Cardiac fibroblast (primary cell): ENCODE measurements at places on chromosomes 16 and 17.

DNA sequence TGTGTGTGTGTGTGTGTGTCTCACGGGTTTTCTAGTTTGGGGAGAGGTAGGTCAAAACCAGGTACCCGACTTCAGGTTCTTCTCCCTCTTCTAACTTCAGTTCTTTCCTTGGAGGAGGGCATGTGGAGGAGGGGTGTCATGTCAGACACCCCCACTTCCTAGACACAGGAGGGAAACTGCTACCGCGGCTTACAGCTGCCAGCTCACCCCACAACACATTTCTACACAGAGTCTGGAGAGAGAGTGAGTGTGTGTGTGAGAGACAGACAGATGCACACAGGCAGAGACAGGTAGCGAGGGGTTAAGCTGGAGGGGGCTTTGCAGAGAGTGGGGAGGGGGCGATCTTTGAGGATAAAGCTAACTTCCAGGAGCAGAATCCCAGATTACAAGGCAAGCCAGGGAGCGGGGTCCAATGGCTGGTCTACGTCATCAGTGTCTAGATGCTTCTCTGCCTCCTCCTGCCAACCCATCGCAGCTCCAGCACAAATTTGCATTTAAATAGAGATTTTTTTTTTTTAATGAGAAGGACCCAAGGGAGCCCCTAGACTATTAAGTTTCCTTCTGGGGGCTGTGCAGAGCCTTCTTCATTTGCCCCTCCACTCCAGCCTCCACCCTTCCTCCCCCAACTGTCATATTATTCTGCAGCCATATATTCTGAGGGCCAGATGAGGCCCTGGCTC lies 48.9 kb downstream of the MRM1 start:
- no peak for DNase-seq

DNA sequence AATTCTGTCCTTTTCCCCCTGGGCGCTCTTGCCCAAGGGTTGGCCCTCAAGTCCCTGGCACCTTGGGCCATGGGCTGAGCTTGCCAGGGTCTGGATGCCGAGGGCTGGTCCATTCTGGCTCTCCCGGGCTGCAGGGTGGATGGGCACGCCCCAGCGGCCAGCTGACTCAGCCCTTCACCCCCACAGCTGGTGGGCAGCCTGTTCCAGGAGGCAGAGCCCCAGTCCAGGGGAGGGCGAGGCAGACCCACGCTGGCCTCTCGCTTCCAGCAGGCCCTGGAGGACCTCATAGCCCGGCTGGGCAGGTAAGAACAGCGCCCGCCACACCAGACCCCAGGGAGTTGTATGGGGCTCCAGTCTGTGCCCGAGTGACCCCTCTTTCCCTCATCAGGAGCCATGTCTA lies 15.0 kb downstream of the MYO15B start:
- DNase-seq = no peak

DNA sequence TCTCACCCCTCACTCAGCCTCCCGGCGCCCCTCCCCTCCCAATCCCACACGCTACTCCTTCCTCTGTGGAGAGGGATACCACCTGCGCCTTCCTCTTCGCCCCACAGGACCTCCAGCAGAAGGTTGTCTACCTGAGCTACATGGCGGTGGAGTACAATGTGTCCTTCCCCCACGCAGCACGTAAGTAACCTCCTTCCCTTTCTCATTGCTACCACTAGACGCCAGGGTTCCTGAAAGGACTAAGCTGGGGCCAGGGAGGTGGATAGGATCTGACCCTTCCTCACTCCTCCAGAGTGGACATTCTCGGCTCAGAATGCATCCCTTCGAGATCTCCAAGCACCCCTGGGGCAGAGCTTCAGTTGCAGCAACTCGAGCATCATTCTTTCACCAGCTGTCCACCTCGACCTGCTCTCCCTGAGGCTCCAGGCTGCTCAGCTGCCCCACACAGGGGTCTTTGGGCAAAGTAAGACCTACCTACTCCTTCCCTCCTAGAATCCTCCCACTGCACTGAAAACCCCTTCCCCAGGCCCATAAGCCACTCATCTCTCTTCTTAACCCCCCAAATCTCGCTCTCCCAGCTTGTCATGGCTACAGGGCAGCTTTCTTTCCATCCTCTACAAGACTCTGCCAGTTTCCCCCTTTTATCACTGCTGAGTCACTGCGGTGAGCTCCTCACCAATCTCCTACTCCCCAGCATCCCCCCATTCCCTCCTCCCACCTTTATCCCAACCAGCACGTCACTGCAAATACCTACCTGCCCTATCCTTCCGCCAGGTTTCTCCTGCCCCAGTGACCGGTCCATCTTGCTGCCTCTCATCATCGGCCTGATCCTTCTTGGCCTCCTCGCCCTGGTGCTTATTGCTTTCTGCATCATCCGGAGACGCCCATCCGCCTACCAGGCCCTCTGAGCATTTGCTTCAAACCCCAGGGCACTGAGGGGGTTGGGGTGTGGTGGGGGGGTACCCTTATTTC lies 1.5 kb downstream of the CD68 start:
- DNase-seq = no peak

DNA sequence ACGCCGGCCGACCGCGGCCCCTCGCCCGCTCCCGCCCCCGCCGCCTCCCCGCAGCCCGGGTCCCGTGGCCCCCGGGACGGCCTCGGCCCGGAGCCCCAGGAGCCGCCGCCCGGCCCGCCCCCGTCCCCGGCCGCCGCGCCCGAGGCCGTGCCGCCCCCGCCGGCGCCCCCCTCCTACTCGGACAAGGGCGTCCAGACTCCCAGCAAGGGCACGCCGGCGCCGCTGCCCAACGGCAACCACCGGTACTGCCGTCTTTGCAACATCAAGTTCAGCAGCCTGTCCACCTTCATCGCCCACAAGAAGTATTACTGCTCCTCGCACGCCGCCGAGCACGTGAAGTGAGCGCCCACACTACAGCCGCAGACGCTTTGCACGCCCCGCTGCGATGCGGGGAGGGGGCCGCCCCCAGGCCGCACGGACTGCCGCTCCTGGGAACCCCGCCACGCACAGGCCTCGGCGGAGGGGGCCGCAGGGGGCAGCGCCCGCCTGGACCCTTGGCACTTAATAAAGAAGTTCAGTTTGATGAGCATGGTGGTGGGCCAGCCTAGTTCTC lies 35.5 kb upstream of the ZC3H18 start:
- peak; percentile 50 for DNase-seq

- peak; percentile 19 for DNase-seq
Measured at GRCh38 chr17:77206158-77206956, 65.6 kb downstream of the SEC14L1 start.

GRCh38 chr16:14168146-14168545 lies 97.0 kb downstream of the MRTFB start:
- DNase-seq = peak; percentile 68

- DNase-seq = no peak
Measured at GRCh38 chr17:11121341-11121985, 119.5 kb upstream of the SHISA6 start.

GRCh38 chr16:72812672-72813071 lies 235.3 kb downstream of the ZFHX3 start:
- DNase-seq = no peak

DNA sequence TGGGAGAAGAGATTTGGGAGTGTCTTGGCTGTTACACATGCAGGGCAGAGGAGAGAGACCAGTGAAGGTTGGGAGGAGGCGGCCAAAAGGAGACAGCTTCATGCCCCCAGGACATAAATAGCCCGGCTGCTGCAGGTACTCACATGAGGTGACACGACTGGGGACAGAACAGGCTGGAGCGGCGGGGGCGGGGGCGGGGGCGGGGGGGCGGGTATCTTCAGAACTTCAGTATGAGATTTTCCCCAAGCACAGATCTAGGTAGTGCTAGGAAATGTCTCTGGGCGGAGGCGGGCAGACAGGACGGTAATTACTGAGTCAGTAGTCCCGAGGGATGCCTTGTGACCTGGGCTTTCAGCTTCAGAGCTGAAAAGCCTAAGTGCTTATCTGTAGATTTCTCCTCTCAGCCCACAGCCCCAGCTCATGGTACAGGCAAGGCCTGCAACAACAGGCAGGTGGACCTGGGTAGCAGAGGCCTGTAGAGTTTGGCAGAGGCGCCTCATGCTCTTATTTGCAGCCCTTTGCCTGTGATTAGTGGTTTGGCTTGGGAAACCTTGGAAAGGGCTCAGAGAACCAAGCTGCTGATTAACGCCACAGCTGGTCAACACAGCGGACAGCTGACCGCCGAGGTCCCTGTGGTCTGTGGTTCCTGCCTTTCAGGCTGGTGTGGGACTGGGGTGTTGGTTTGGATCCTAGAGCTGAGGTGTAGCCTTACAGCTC lies 24.5 kb downstream of the UNK start:
- DNase-seq = peak; percentile 83

- DNase-seq = no peak
Measured at GRCh38 chr17:33942414-33942813, 312.7 kb upstream of the CCL2 start.

DNA sequence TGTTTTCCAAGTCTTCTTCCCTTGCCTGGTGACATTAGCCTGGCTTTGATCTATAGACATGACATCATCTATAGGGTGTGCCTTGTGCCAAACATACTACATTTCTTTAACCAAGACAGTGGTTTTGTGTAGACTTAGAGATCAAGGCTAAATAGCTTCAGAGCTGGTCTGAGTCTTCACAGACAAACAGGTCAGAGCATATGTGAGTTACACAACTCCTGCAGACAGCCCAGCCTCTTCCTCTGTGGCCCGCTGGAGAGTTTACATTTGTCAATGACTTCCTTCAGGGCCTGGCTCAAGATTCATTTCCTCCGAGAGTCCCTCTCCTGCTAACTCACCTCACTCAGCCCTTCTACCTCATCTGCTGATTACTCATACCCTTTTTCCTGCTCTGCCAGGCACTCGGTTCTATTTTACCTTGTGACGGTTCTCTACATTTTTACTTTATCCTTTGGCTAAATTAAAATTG lies 73.1 kb upstream of the TANC2 start:
- peak; percentile 95 for DNase-seq

DNA sequence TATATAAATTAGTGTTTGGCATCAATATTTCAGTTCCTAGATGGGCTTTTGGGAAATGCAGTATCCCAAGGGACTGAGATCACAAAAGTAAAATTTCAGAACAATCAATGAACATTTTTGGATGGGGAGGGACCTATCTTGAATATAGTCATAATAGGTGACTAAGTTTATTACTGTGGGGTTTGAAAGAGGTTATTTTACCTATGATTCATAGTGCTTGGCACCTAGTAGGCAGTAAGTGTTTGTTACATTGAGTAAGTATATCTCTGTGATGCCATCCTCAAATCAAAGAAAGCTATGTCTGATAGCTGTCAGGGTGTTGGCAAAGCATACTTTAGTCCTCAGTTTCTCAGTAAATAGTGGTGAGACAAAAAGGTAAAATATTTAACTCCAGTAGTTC lies 36.9 kb downstream of the ZNF207 start:
- DNase-seq = peak; percentile 36

DNA sequence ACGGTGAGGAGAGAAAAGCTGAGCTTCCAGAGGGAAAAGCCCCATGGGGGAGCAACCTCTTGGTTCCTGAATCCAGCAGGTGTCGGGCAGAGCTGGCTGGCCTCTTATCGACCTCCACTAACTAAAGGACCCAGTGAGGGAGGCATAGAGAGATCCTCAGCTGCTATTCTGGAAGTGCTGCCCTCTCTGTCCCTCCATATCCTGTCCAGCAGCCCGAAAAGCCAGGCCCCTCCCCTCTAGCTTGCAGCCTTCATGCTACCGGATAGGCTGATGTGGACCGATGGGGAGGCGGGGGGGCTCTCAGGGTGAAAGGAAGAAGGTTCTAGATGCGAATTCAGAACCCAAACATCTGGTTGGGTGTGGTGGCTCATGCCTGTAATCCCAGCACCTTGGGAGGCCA lies 24.9 kb downstream of the MXRA7 start:
- DNase-seq = no peak

DNA sequence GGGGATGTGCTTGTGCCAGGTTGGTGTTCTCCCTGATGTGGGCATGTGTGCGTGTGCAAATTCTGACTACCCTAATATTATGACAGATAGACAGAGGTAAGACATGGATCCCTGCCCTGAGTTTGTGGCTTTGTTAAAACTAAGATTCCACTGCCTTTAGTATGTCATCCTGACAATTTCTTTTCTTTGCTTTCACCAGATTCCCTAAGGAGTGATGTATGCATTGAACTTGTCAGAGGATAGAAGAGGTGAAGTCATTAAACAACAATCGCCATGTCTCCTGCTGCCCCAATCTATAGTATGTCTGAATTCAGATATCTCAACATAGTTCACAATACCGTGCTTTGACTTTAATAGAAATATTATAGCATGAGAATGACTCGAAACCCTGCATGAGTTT lies 137.1 kb upstream of the ELAC2 start:
- DNase-seq = no peak

- DNase-seq = no peak
Measured at GRCh38 chr16:87352818-87353217, 30.8 kb downstream of the FBXO31 start.

DNA sequence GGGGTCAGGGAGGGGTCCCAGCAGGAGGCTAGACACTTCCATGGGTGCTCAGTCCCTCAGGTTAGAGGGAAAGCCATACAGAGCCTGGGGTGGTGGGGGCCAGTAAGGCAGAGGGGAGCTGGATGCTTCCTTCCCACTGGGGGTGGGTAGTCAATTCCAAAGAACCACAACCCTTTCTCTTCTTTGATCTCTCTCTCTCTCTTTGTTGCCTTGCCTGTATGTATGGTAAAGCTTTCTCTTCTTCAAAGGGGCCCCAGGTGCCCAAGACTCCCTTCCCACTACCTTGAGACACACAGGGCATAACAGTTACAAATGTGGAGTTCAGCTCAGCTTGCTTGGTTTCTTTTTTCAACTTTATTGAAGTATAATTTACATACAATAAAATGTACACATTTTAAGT lies 30.5 kb upstream of the C1QL1 start:
- no peak for DNase-seq

DNA sequence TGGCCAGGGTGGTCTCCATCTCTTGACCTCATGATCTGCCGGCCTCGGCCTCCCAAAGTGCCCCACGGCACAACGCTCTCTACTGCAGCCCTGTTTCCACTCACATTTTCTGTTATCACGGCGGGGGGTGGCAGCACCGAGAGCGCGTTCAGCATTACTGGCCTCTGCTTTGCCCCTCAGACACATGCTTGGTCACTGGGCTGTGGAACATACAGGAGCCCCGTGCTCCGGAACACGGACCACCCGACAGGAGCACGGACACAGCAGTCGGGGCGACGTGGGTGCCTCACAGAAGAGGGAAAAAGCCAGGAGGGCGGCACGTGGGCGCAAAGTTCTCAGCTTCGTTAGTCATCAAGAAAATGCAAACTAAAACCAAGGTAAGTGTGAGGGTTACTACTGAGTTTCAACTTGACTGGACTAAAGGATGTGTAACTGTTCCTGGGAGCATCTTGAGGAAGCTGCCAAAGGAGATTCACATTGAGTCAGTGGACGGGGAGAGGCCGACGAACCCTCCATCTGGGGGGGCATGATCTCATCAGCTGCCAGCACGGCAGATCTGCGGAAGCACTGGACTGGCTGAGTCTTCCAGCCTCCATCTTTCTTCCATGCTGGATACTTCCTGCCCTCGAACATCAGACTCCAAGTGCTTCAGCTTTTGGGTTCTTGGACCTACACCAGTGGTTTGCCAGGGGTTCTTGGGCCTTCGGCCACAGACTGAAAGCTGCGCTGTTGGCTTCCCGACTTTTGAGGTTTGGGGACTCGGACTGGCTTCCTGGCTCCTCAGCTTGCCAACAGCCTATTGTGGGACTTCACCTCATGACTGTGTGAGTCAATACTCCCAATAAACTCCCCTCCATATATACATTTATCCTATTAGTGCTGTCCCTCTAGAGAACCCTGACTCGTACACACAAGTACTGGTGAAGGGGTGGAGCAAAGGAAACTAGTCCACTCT lies 106.8 kb downstream of the ZNF778 start:
- peak; percentile 96 for DNase-seq
